ENCODE measurements at places on chromosomes 5 and 9.

GRCh38 chr5:131378721-131379541, 115.1 kb downstream of the CDC42SE2 start:
- H3K4me1 ChIP-seq, result peaks cover 35% of the 10 kb centered on the region
- no peak overlapping the region for H3K4me3 ChIP-seq
- DNase-seq, result peak; percentile 24
- H3K36me3 ChIP-seq, result no peaks in the 10 kb centered on the region

DNA sequence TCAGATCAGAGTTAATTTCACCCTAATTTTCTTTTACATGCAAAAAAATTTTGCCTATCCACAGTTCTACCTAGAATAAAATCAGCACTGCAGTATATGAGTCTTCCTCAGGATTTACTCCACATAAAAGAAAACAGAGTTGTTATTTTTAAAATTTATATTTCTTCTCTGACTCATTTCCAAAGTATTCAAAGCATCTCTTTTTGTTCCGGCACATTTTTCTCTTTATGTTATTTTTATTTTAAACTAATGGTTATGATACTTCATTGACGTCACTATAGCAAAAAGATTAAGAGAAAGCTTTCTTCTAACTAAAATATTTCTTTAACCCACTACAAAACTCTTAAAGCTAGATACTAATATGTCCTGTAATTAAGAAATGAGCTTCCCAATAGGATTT, 590.4 kb downstream of the PRELID2 start:
- no peak overlapping the region for H3K4me3 ChIP-seq
- peak overlapping the region; percentile 91 for H3K27ac ChIP-seq
- DNase-seq, result peak; percentile 62
- no peaks in the 10 kb centered on the region for H3K27me3 ChIP-seq

DNA sequence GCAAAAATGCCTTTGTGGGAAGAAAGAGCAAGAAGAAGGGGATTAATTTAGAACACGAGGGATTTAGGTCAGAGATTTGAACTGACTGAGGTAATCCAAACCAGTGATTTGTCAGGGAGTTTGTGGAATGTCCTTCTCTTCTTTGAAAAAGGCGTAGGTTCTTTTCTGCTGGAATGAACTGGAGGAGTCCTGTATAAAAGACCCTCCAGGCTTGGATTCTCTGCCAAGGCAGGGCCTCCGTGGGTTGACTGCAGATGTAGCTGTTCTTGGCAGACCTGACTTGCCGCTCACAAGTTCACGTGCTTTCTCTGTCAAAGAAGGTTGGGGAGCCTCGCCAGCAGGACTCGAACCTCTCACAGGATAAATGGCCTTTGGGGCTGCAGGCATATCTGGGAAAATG, 62.8 kb upstream of the STC2 start:
- H3K36me3 ChIP-seq, result no peaks in the 10 kb centered on the region
- H3K4me1 ChIP-seq, result no peaks in the 10 kb centered on the region
- H3K27ac ChIP-seq, result no peak overlapping the region
- no peak for DNase-seq
- H3K27me3 ChIP-seq, result no peaks in the 10 kb centered on the region
- no peak overlapping the region for H3K4me3 ChIP-seq

GRCh38 chr5:116176121-116176520, 91.3 kb downstream of the COMMD10 start:
- no peaks in the 10 kb centered on the region for H3K36me3 ChIP-seq
- H3K4me1 ChIP-seq, result no peaks in the 10 kb centered on the region
- H3K27me3 ChIP-seq, result no peaks in the 10 kb centered on the region
- H3K4me3 ChIP-seq, result no peak overlapping the region
- H3K27ac ChIP-seq, result no peak overlapping the region

- peaks cover 7% of the 10 kb centered on the region for H3K27me3 ChIP-seq
- DNase-seq, result no peak
- H3K36me3 ChIP-seq, result no peaks in the 10 kb centered on the region
- peak overlapping the region; percentile 23 for H3K4me3 ChIP-seq
Observed at GRCh38 chr5:9545136-9545991, 511 bp downstream of the SEMA5A start.

- H3K4me1 ChIP-seq, result no peaks in the 10 kb centered on the region
- no peak overlapping the region for H3K27ac ChIP-seq
- H3K36me3 ChIP-seq, result no peaks in the 10 kb centered on the region
- DNase-seq, result no peak
- peaks cover 21% of the 10 kb centered on the region for H3K27me3 ChIP-seq
Observed at GRCh38 chr5:35228310-35228709, 2.0 kb downstream of the PRLR start.

DNA sequence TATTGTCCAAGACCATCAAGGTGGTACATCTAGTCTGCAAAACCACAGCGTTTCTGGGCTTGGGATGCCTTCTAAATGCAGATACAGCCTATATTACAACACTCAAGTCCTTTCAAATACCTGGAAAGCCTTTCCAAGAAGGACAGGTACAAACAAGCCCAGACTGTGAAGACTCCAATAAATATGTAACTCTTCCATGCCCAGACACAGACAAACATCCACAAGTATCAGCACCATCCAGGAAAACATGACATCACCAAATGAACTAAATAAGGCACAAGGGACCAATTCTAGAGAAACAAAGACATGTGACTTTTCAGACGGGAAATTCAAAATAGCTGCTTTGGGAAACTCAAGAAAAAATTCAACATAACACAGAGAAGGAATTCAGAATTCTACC, 152.7 kb upstream of the POC5 start:
- no peaks in the 10 kb centered on the region for H3K36me3 ChIP-seq
- no peak overlapping the region for H3K27ac ChIP-seq
- no peaks in the 10 kb centered on the region for H3K27me3 ChIP-seq
- no peak overlapping the region for H3K4me3 ChIP-seq
- H3K4me1 ChIP-seq, result no peaks in the 10 kb centered on the region

GRCh38 chr9:109264877-109265587, 55.8 kb downstream of the EPB41L4B start:
- no peaks in the 10 kb centered on the region for H3K27me3 ChIP-seq
- H3K36me3 ChIP-seq, result no peaks in the 10 kb centered on the region
- H3K4me1 ChIP-seq, result no peaks in the 10 kb centered on the region
- H3K27ac ChIP-seq, result no peak overlapping the region
- H3K4me3 ChIP-seq, result no peak overlapping the region

- no peaks in the 10 kb centered on the region for H3K36me3 ChIP-seq
- H3K4me3 ChIP-seq, result no peak overlapping the region
- no peak overlapping the region for H3K27ac ChIP-seq
- no peaks in the 10 kb centered on the region for H3K27me3 ChIP-seq
Observed at GRCh38 chr5:132072528-132072927, 1.1 kb upstream of the CSF2 start.

DNA sequence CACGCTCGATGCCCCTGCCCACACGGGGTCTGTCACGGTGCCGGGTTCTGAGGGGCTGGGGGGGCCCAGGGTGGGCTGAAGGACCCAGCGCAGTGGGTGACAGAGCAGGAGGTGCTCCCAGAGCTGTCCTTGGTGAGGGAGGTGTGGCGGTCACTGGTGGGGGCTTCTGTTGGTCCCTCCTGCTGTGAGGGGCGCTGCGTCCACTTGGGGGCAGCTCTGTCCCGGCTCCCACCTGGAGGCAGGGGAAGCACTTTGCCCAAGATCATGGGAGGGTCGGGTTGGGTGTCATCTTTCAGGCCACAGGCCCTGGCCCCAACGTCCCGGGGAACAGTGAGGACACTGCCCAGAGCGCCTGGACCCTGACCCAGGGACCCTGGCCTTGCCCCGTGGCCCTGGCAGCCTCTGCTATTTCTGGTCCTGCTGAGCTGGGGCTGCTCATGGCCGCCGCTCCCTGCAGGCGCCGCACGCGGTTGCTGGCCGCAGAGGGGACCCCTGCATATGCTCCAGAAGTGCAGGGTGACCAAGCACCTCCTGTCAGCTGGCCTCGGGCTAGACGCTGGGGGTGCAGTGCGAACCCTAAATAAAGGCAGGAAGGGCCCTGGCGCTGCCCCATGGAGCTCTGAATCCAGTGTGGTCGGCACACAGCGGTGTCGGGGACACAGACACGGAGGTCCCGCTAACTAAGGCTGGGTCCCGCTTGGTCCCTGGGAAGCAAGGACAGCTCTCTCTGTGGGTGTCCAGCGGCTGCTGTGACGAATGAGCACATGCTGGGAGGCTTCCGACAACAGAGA, 11.6 kb upstream of the RNU6ATAC start:
- no peak overlapping the region for H3K27ac ChIP-seq
- no peak overlapping the region for H3K4me3 ChIP-seq
- H3K4me1 ChIP-seq, result no peaks in the 10 kb centered on the region
- H3K27me3 ChIP-seq, result peaks cover 3% of the 10 kb centered on the region
- no peaks in the 10 kb centered on the region for H3K36me3 ChIP-seq
- DNase-seq, result no peak
